Hair follicle dermal papilla cell (primary cell): ENCODE measurements at places on chromosomes 16 and 17. TPM values are rescaled to one million over a fixed set of nuclear protein-coding genes. Genes with fewer than 3 reads are reported as not detected.

The SULT1A4 gene
- total RNA-seq, result 0.32 and 1.5 TPM in 2 replicates

The CCL16 gene
- not detected in 2 replicates for total RNA-seq

The SOX8 gene
- under 0.01 TPM in 1 of 2 replicates, not detected in the other for total RNA-seq

The HBQ1 gene
- not detected in 2 replicates for total RNA-seq

The TM4SF5 gene
- total RNA-seq, result not detected in 2 replicates

The MAP2K6 gene
- 39.3 and 41.0 TPM in 2 replicates for total RNA-seq

The BAHCC1 gene
- total RNA-seq, result 16.3 and 25.5 TPM in 2 replicates

The GNG13 gene
- not detected in 2 replicates for total RNA-seq

The XAF1 gene
- 51.5 and 90.9 TPM in 2 replicates for total RNA-seq

The TP53TG3C gene
- not detected in 2 replicates for total RNA-seq

The SKAP1 gene
- total RNA-seq, result not detected in 2 replicates

The NHERF1 gene
- 15.4 and 23.3 TPM in 2 replicates for total RNA-seq

The ZNF830 gene
- 8.1 and 9.1 TPM in 2 replicates for total RNA-seq

The CCDC43 gene
- total RNA-seq, result 23.0 and 23.8 TPM in 2 replicates

The SDR42E2 gene
- not detected in 2 replicates for total RNA-seq

The ASIC2 gene
- not detected in 2 replicates for total RNA-seq

The CDRT15 gene
- total RNA-seq, result not detected in 2 replicates

The TBC1D26 gene
- under 0.01 TPM in 1 of 2 replicates, not detected in the other for total RNA-seq

The NEUROD2 gene
- total RNA-seq, result not detected in 2 replicates

The KRTAP4-3 gene
- total RNA-seq, result not detected in 2 replicates

The PRSS33 gene
- not detected in 2 replicates for total RNA-seq

The CLEC16A gene
- 26.7 and 27.4 TPM in 2 replicates for total RNA-seq

The CEMP1 gene
- not detected in 2 replicates for total RNA-seq

The ESRP2 gene
- 0.12 and 0.16 TPM in 2 replicates for total RNA-seq

The CACNG4 gene
- total RNA-seq, result not detected in 2 replicates

The GRN gene
- 201 and 244 TPM in 2 replicates for total RNA-seq
